CD8-positive, alpha-beta T cell (primary cell): ENCODE measurements at places on chromosomes 2 and 18.
A peak's percentile ranks its signal among the peaks of the same experiment; 100 is the strongest.

DNA sequence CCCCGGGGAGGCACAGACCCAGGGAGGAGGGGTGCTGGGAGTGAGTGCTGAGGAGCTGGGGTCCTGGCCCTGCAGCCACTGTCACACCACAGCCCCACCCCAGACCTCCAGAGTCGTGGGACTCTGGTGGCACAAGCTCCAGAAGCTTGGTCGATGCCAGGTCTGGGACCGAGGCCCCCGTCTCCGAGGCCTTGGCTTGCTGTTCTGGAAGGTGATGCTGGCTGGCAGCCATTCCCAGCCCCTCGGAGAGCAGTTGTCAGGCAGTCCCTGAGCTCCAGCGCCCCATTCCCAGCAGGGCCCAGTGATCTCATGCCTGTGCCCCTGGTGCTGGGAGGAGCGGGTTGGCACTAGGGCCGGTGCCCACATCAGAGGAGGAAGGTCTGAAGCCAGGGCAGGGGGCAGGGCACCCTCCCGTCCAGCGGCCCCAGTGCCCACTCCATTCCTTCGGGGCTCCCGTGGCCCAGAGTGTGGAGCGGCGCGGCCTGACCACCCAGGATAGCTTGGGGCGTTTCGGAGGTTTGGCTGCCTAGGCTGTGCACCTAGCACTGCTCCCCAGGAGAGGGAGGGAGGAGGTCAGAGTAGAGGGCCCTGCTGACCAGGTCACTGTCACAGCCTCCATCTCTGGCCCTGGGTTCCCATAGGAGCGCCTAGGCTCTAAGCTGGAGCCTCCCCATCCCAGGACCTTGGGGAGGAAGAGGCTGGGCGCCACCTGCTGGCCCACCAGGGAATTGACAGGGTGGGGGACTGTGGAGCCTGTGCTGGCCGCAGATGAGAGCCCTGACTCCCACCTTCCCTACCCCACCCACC, 16.8 kb upstream of the ALPI start:
- DNase-seq: peak; percentile 47

- DNase-seq: peak; percentile 45
Observed at GRCh38 chr2:218873359-218874194, 7.1 kb upstream of the WNT10A start.

DNA sequence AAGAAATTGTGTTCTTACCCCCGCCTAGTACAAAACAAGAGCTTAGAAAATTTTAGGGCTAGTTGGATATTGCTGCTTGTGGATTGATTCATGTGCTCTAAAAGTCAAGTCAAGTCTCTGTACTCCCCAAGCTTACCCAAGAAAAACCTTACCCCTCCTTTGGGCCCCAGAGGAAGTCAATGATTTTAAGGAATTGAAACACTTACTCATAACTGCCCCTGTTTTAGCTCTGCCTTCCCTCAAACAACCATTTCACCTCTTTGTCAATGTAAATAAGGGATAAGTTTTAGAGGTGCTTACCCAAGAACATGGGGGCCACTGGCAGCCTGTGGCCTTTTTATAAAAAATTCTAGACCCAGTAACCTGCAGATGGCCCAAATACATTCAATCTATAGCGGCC, 136.6 kb upstream of the RMP24 start:
- DNase-seq: peak; percentile 16

- no peak for DNase-seq
Observed at GRCh38 chr2:240458900-240459391, 23.5 kb downstream of the GPC1 start.

- DNase-seq: no peak
Observed at GRCh38 chr18:69649684-69650083, 249.0 kb downstream of the DOK6 start.
